Brain (organoid and tissue), 16 donors: ENCODE measurements at places on chromosomes 11 and 22.

- DNase-seq, result no peak
Measured at GRCh38 chr11:10686311-10686710, 7.2 kb downstream of the IRAG1 start.

DNA sequence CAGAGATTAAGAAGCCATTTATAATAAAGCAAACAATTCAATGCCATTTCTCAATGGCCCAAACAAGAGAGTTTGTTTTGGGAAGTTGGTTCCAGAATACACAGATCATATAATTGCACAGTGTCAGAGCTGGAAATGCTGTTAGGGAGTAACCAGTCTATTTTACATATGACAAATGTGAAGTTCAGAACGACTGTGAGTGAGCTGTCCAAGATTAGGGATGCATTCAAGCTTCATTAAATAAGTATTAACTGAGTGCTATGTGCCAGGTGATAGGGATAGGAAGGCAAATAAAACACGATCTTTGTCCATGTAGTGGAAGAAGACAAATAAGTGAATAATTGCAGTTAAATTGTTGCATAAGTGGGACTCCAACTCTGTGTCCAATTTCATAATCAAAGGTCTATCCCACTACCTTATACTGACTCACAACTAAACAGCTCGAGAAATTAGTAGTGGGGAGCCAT lies 33.1 kb upstream of the PICALM start:
- no peak for DNase-seq

DNA sequence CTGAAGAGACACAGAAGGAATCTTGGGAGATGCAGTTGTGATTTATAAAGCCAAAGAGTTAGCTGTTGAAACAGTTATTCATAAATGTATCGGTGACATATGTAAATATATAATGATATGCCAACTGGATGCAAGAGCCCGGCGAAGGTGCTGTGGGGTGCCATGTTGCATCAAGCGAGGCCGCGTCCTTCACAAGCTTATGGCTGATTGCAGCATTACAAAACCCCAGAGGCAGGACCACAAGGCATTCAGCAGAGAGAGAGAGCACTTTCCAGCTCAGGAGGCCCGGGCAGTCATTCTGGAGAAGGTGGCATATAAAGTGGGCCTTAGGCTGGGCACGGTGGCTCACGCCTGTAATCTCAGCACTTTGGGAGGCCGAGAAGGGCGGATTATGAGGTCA lies 65.6 kb downstream of the LARGE1 start:
- DNase-seq, result no peak

DNA sequence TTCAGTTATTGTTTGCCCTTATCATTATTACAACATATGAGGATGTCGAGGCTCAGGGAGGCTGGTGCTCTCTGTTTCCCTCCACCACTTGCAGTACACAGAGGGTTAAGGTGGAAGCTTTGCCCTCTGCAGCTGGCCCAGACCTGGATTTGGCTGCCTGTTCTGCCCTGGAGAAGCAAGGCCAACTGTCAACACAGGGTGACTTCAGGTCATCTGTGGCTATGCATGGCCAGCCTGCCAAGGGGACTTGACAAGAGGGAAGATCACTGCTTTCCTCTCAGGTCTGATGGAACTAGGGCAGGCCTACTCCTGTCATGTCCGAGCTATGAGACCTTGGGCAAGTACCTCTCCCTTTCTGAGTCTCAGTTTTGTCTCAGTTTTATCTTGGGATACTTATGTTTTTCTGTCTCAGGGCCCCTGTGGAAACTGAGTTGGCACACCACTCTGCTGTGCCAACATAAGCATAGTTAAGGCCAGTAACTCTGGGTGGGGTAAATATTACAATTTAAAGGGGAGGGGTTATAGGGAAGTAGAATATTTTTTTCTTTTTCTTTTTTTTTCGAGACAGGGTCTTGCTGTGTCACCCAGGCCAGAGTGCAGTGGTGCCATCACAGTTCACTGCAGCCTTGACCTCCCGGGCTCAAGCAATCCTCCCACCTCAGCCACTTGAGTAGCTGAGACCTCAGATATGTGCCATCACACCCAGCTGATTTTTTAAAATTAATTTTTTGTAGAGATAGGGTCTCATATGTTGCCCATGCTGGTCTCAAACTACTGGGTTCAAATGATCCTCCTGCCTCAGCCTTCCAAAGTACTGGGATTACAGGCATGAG lies 2.4 kb upstream of the THRSP start:
- no peak for DNase-seq
